Activated naive CD4-positive, alpha-beta T cell (primary cell): ENCODE measurements at places on chromosomes 16 and 17.

GRCh38 chr16:848510-849253 is 48.1 kb upstream of the GNG13 start:
- no peak for DNase-seq

DNA sequence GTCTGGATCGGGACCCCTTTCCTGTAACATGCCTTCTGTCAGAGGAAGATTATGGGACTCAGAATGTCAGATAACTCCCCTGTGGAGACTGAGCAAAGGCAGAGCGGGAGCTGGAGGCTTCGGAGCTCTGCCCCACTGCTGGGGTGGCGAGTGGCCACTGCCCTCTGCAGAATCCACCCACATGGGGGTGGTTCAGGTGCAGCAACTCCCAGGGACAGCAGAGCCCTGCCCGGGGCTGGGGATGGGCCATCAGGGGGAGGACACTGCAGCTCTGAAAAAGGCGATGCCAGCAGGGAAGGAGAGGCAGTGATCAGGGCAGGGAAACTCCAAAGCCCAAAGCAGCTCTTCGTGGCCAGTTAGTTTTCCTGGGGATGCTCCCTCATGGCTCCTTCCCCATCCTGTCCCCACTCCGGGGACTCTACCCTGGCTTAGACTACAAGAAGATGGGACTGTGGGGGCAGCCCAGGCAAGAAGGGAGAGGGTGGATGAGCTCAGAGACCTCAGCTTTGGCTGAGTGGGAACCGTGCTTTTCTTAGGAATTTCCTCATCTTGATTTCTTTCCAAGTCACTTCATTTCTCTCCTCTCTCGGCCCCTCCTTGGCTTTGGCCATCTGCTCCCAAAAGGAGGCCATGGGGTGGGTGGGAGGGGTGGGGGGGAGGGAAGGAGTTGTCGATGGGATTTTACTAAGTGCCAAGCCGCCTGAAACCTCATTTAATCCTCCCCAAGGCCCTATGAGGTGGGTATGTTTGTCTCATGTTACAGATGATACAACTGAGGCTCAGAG is 4.0 kb downstream of the CA4 start:
- DNase-seq: no peak

DNA sequence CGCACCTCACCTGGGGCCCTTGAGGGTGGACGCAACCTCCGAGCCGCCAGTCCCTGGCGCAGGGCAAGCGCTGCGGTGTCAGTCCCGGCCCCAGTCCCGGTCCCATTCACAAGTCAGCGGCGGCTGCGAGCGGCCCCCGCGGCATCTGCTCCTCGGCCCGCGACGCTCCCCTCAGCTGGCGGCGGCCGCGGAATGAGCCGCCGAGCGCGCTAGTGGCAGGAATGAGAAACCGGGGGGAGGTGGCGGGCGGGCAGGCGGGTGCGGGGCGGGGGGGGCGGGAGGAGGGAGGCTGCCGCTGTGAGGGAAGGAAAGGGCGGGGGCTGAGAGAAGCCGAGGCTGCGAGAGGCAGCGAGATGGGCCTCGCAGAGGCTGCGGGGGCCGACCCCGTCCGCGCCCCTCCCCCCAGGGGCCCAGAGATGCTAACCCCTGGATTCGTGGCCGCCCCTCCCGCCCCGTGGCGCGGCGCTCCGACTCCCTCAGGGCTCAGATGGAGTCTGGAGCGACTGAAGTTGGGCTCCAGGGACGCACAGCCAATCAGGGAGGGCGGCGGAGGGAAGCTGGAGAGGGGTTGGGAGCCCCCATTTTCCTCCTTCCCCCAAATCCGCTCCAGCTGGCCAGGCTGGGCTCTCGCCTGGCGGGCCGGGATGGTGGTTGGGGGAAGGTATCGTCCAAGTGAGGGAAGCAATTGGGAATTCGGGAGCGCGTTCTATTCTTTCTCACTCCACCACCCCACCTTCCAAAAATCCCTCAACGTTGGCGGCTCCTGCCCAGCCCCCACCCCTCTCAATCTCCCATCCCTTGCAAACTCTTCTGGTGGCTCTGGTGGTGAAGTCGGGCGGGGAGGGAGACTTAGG is at the start of gene CDH11:
Gene CDH11 (minus strand): TSS at position 194 of the 854 bp plus-strand sequence. CDS start 117,194 bp downstream, outside the sequence.
- DNase-seq: no peak

DNA sequence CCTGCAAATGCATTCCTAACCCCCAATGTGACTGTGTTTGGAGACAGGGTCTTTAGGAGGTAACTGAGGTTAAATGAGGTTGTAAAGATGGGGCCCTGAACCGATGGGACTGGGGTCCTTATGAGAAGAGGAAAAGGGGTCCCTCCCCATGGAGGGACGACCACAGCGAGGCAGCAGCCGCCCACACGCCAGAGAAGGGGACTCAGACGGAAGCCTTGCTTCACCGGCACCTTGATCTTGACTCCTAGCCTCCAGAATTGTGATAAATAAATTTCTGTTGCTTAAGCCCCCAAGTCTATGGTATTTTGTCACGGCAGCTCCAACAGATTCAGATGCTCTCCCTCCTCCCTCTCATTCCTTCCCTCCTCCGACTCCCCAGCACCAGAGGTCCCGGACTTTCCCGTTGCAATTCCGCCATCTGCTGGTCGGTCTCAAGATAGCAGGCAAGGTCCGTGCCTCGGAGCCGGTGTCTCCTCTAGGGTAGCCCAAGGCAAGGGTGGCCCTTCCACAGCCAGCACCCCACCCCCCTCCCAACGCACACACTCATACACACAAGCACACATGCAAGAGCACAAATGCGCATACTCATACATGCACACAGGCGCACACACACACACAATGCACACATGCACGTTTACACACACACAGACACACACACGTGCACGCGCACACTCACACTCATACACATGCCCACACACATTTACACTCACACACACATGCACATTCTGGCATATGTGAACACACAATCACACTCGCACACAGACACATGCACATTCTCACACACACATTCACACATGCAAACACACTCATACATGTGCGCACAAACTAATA is 23.1 kb upstream of the C16orf78 start:
- DNase-seq: no peak

- no peak for DNase-seq
These were observed 129.6 kb downstream of the SPACA3 start for GRCh38 chr17:33121272-33121671.

- no peak for DNase-seq
These were observed 262.8 kb downstream of the ABCC12 start for GRCh38 chr16:47892999-47893398.

DNA sequence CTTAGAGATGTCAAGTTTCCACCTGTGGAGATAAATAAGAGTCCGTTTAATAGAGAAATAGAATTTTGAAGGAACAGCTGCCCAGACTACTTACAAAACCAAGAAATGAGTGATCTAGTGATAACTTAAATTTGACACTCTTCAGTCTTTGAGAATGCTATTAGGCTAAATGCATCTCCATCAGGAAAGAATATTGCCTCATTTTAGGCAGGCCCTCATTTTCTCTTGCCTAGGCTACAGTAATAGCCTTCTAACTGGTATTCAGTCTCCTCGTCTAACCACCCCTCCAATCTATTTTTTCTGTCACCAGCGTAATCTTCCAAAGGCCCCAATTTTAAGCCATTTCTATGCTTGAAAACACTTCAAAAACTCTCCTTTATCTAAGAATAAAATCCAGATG is 537.8 kb upstream of the CA10 start:
- DNase-seq: no peak

- peak; percentile 16 for DNase-seq
These were observed 33.3 kb downstream of the JPH3 start for GRCh38 chr16:87635541-87636049.

DNA sequence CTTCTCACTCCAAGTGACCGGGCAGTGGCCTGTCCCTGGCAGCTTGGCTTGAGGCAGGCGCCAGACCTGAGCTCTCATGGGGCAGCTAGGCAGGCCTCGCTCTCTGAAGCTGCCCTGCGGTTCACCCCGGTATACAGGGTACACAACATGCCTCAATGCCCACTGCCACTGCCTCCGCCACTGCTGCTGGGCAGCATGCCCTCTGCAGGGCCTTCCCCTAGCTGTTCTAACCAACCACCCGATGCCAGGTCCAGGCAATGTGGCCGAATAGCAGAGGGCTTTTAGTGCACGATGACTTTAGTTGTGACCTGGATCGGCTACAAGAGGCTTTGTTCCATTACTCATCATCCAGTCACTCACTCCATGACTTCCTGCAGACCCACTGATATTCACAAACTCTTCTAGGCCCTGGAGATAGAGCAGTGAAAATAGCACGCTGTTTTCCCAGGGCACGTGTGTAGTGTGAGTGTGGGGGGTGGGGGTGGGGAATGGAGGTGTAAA is 19.7 kb downstream of the CDC42EP4 start:
- DNase-seq: no peak

GRCh38 chr16:66121466-66121865 is 245.0 kb upstream of the CDH5 start:
- no peak for DNase-seq

DNA sequence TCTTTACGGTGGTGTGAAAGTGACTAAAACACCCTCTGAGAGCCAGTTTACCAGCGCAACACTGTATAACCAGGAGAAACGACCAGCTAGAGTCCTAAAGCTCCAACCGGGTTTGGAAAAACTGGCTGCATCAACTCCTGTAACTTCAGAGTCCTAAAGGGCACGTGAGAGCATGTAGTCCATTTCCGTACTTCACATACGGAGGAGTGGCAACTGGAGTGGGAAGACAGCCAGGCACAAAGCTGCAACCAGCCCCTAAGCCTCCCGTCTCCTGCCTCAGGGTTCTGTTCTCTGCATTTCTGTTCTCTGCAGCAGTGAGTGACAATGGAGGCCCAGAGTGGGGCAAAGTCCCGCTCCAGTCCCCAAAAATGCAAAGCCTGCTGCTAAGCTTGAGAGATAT is 19.2 kb downstream of the TEKT1 start:
- DNase-seq: no peak

- no peak for DNase-seq
These were observed 1.7 kb upstream of the RAB11FIP4 start for GRCh38 chr17:31389657-31390381.

- no peak for DNase-seq
These were observed 15.4 kb downstream of the RBFOX3 start for GRCh38 chr17:79595471-79595870.

DNA sequence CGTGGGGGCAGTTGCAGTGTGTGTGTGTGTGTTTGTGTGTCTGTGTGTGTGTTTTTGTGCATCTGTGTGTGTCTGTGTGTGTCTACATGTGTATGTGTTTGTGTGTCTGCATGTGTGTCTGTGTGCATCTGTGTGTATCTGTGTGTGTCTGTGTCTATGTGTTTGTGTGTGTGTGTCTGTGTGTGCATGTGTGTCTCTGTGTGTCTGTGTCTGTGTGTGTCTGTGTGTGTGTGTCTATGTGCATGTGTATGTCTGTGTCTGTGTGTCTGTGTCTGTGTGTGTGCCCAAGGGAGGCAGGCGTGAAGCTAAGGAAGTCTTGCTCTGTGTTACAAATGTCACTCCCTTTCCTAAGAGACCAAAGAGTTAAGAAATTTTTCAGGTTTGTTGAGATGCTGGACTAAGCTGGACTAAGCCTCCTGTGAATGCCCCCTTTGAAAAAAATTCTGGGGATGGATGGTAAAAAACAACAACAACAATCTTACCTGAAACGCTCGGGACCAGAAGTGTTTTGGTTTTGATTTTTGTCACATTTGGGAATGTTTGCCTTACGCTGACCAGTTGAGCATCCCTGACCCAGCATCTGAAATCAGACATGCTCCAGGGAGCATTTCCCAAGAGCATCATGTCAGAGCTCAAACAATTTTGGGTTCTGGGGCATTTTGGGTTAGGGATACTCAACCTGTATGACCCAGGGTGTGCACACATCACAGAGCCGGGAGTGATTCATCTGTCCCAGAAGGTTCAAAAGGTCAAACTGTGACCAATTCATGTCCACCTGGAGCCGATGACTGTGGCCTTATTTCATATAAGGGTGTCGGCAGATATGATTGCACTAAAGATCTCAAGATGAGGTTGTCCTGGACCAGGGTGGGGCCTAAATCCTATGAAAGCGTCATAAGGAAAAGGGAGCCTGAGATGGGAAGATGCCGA is 48.6 kb upstream of the ZNF469 start:
- no peak for DNase-seq

DNA sequence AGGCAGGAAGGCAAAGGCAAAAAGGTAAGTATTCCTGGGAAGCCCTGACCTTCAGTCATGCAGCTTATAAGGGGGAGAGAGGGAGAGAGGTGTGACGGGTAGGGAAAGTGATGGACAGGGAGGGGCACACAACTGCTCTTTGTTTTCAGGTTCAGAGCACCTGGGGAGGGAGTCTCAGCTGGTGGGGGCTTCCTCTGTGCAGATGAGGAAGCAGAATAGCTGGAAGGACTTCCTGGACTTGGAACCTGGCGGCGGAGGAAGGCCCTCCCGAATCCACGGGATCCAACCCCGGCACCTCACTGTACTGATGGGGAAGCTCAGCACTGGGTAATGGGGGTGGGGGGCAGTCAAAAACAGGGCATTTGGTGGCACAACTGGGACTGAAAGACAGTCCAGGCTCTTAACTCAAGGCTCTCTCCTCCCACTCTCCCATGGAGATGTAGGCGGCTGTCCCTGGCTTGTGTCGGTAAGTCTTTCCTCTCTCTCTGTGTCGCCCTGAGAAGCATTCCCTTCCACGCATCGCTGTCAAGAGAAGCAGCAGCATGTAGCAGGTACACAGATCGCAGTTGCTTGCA is 11.9 kb upstream of the PITPNM3 start:
- DNase-seq: no peak

- DNase-seq: no peak
These were observed 22.7 kb downstream of the C16orf78 start for GRCh38 chr16:49396206-49396720.

DNA sequence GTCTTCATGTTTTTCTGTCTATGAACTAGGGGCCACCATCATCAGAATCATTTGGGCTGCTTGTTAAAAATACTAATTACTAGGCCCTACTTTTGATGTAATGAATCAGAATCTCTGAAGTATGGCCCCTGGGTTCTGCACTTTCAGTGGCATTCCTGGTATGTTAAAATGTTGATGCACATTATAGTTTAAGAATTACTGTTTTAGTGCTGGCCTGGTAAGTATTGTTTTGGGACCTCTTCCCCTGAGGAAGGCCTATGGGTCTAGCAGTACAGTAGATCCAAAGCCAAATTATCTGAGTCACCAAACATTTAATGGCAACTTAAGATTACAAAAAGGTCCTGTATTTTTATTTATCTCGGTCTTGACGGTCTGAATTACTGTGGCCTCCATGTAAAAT is 58.8 kb downstream of the AP2B1 start:
- no peak for DNase-seq

- DNase-seq: no peak
These were observed 43.7 kb downstream of the NCOR1 start for GRCh38 chr17:16171613-16172012.

- DNase-seq: no peak
These were observed 968.1 kb downstream of the CDH11 start for GRCh38 chr16:64153718-64154117.

- no peak for DNase-seq
These were observed 129.1 kb downstream of the SNX11 start for GRCh38 chr17:48236681-48237134.

DNA sequence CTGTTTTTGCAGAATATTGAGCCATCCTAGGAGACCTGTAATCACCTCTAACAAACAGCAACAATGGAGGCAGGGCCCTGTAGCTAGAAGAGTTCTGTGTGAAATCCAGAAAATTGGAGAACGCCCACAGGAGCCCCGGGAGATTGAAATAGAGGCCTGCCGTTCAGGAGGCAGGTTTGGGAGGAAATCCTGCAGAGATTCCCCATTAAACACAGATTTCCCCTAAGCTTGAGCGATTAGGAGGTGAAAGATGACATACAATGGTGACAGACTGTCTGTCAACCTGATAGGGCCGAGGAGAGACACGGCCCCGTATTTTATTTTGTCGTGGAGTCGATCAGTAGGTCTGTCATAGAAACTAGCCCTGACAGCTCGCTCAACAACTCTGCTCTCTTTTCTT is 18.2 kb downstream of the CDK5RAP3 start:
- no peak for DNase-seq

- no peak for DNase-seq
These were observed 25.0 kb downstream of the WNT9B start for GRCh38 chr17:46876353-46876887.

- no peak for DNase-seq
These were observed 9.1 kb upstream of the DUXB start for GRCh38 chr16:75710344-75710743.
